ENCODE measurements at places on chromosomes 16 and 17.

GRCh38 chr16:4373909-4374742, 2.5 kb downstream of the VASN start:
- no peak for DNase-seq

DNA sequence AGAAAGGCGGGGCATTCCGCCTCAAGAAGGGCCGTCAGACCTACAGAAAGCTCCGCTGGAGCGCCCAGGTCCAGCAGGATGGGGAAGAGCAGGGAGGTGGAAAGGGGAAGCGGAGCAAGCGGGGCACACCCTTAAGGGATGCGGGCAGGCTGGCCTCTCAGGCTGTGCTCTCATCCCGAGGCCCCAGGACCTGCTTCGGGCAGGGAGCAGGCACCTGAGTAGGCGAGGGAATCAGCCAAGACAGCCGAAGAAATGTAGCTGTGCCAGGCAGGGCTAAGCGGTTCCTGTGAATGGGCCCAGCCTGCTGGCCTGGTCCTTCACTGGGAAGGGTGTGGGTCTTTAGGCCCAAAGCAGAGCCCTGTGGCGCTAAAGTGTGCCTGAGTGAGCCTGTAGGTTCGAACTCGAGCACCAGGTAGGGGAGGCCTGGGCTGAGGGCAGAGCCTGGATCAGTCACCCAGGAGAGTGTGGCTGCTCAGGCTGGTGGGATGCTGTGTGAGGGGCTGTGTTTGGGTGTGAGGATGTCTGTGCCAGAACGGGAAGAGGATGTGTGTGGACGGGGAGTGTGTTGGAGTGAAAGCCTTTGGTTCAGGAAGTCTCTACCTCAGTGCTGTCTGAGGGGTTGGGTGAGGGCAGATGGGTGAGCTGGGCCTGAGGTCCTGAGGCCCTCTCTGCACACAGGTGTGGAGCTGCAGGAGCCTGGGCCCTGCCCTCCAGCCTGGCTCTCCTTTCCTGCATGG, 3.3 kb downstream of the TBX4 start:
- DNase-seq: no peak

- DNase-seq: peak; percentile 7
Observed at GRCh38 chr17:841313-841712, 59.2 kb downstream of the MRM3 start.

- DNase-seq: no peak
Observed at GRCh38 chr16:9366048-9366969, 274.9 kb downstream of the HAPSTR1 start.

DNA sequence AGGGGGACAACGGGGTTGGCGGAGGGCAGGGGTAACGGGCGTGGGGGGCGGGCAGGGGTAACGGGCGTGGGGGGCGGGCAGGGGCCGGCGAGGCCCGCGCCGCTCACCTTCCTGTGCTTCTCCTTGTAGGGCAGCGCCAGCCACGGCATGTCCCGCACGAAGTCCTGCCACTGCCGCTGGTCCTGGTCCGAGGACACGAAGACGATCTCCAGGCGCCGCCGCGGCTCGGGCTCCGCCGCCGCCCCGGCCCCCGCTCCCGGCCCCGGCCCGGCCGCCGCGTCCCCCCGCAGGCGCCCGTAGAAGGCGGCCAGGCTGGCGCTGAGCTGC, 401 bp downstream of the NXN start:
- no peak for DNase-seq

DNA sequence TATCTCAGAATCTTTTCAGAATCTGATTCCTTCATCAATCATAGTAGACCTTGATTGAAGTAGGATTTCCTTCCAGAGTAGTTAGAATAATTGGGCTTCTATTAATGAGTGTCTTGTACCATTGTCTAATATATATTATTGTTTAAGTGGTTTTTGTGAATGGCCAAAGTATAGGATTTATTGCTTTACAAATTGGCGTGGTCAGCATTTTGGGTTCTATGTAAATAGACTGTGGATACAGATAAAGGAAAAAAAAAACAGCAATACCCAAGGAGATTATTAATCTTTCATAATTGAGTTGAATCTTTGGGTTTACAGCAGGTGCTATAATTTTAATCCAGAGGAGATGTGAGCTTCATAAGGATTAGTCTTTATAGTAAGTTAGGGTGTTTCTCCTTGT, 64.3 kb downstream of the AP2B1 start:
- no peak for DNase-seq

GRCh38 chr17:51718983-51719382, 439.5 kb downstream of the CA10 start:
- no peak for DNase-seq

- DNase-seq: peak; percentile 71
Observed at GRCh38 chr17:17812211-17813054, 24.4 kb downstream of the SREBF1 start.

GRCh38 chr17:42049834-42050392, 488 bp downstream of the C17orf113 start:
- DNase-seq: no peak

GRCh38 chr17:79478051-79478461, 132.8 kb downstream of the RBFOX3 start:
- no peak for DNase-seq

GRCh38 chr17:3921006-3921405, 4.7 kb upstream of the P2RX1 start:
- no peak for DNase-seq

- no peak for DNase-seq
Observed at GRCh38 chr17:55693254-55694216, 29.1 kb downstream of the TMEM100 start.

DNA sequence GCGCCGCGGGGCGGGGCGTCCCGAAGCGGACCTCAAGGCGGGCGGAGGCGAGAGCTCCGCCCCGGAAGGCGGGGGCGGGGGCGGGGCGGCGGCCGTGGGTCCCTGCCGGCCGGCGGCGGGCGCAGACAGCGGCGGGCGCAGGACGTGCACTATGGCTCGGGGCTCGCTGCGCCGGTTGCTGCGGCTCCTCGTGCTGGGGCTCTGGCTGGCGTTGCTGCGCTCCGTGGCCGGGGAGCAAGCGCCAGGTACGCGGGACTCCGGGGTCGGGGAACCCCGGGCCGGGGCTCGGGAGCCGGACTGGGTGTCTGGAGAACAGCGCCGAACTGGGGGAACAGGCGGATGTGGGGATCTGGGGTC, at the start of gene TNFRSF12A:
TSS of gene TNFRSF12A (plus strand) at position 122 of the 357 bp plus-strand sequence. CDS start at position 152, 30 bp downstream.
- peak; percentile 82 for DNase-seq

DNA sequence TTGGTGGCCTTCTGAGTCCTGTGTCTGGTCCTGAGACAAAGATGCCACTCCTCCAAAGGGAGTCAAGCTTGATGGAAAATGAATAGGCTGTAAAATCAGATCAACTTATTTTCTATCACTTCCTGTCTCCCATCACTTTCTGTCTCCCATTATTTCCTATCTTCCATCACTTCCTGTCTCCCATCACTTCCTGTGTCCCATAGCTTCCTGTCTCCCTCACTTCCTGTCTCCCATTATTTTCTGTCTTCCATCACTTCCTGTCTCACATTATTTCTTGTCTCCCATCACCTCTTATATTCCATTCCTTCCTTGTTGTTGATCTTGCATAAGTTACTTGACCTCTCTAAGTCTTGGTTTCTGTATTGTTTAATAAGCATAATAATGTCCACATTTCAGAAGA, 418.5 kb upstream of the EEF2KMT start:
- no peak for DNase-seq

GRCh38 chr17:11086646-11087340, 154.2 kb upstream of the SHISA6 start:
- no peak for DNase-seq

- DNase-seq: no peak
Observed at GRCh38 chr16:80631581-80631980, 90.8 kb downstream of the DYNLRB2 start.

- DNase-seq: peak; percentile 14
Observed at GRCh38 chr16:25063102-25063501, 47.9 kb upstream of the ARHGAP17 start.

GRCh38 chr17:77640252-77640651, 318.3 kb upstream of the TNRC6C start:
- no peak for DNase-seq

- no peak for DNase-seq
Observed at GRCh38 chr16:4042581-4042980, 73.7 kb downstream of the ADCY9 start.

DNA sequence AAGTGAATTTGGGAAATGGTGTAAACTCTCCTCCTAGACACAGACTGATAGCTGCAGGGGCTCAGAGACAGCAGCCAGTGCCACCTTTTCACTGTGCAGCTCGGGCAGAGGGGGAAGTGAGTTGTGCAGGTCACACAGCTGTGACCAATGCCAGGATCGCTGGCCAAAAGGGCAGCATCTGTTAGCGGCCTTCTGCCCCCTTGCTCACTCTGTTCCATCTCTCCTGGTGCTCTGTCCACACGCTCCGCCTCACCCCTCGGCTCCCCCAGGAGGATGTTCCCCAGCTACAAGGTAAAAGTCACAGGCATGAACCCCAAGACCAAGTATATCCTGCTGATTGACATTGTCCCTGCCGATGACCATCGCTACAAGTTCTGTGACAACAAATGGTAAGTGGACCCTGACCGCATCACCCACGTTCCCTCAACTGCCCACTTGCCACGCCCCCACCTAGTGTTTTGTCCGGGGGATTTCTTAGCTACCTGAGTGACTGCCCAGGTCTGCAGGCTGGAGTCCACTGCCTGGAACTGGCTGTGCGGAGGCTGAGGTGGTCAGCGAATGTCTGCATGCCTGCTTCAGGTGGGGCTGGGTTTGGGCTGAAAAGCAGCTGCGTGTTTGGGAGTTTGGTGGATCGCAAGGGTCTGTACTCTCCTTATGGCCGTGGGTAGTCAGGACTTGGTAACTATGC, 13.5 kb downstream of the TBX4 start:
- no peak for DNase-seq

DNA sequence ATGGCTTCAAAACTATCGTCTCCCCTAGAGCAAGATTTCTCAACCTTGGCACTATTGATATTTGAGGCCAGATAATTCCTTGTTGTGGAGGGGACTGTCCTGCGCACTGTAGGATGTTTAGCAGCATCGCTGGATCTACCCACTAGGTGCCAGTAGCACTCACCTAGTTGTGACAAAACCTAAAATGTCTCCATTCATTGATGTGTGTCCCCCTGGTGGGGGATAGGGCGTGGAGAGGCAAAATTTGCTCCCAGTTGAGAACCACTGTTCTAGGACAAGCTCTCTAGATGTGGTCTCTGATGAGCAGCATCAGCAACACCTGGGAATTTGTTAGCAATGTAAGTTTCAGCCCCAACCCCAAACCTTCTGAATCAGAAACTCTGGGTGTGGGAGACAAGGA, 259.0 kb downstream of the XYLT1 start:
- DNase-seq: peak; percentile 39

DNA sequence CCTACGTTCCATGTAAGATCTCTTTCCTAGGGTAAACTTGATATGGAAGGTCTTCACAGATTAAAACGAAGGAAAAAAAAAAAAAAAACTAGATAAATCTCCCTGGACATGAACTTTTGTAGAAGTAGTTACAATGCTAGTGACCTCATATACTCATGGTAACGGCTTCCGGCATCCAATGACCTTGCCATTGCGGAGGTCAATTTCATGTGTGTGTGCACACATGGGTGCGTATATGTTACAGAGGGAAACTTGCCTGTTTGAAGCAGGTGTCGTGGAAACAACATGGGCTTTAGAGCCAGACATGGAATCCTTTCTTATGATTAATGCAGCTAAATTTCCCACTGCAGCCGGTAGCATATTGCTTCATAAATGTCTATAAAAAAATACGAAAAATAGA, 435.5 kb downstream of the MAF start:
- DNase-seq: no peak

DNA sequence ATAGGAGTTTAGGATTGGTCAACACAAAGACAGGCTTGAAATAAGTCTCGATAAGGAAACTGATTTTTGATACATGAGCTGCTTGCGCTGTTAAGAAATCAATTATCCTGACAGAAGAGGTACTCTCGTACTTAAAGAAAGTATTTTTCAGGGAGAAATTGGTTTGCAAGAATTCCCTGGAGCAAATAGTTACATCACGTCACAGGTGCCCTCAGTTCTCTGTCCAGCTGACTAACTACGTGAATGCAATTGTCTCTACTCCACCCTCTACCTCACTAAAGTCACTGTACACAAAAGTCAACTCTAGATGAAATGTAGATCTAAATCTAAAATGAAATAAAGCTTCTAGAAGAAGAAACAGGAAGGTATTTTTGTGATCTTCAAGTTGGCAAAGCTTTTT, 130.6 kb upstream of the KCNJ16 start:
- no peak for DNase-seq

- no peak for DNase-seq
Observed at GRCh38 chr16:86946396-86946795, 368.0 kb downstream of the FOXL1 start.

DNA sequence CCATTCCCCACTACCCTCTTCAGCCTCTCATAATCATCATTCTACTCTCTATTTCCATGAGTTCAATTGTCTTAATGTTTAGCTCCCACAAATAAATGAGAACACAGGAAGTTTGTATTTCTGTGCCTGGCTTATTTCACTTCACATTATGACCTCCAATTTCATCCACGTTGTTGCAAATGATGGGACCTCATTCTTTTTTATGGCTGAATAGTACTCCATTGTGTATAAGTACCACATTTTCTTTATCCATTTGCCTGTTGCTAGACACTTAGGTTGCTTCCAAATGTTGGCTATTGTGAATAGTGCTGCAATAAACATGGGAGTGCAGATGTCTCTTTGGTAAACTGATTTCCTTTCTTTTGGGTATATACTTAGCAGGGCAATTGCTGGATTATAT, 42.3 kb downstream of the ERCC4 start:
- no peak for DNase-seq

- DNase-seq: no peak
Observed at GRCh38 chr16:58409316-58409973, 17.2 kb downstream of the GINS3 start.

DNA sequence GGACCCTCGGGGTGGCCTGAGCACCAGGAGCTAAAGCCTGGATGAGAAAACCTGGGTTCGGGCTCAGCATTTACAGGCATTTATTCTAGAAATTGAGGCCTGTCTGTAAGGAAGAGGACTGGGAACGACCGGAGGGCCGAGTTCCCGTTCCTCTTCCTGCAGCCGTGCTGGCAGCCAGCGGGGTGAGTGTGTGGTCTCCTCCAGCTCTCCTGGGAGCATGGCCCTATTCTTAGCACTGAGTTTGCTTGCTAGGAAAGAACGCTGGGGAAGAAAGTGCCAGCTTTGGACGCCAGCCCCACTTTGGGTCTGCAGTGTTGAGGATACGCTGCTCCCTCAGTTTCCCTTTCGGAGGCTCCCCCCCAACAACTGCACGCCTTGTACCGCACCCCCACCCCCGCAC, 49.6 kb downstream of the MGAT5B start:
- DNase-seq: no peak

- DNase-seq: no peak
Observed at GRCh38 chr16:2058872-2059271, 11.1 kb downstream of the TSC2 start.

Data from CD4-positive, alpha-beta T cell treated with Interleukin-6 for 4 hours (primary cell).